ENCODE measurements at places on chromosomes 4 and X. TPM values are rescaled to one million over a fixed set of nuclear protein-coding genes. Genes with fewer than 3 reads are reported as not detected.
A peak's percentile ranks its signal among the peaks of the same experiment; 100 is the strongest.

Gene FRYL
- total RNA-seq: 141 TPM

Gene TRIM61
- total RNA-seq: 0.81 TPM

Gene HEPH
- total RNA-seq: 67.8 TPM

Gene TREX2
- 1.4 TPM for total RNA-seq

Gene SPIN2B
- total RNA-seq: 12.2 TPM

Gene GYPE
- 3.9 TPM for total RNA-seq

Gene ARHGEF38
- not detected for total RNA-seq

Gene AP1S2
- 49.1 TPM for total RNA-seq

Gene CCDC158
- 1.6 TPM for total RNA-seq

Gene SUPT20HL2
- total RNA-seq: not detected

Gene DLG3
- total RNA-seq: 22.4 TPM

GRCh38 chrX:45888518-45888917 lies 656.7 kb downstream of the ZNF674 start:
- H3K27ac ChIP-seq: no peak overlapping the region
- no peaks in the 10 kb centered on the region for H3K4me1 ChIP-seq
- no peak overlapping the region for H3K4me3 ChIP-seq
- H3K27me3 ChIP-seq: no peaks in the 10 kb centered on the region
- DNase-seq: no peak

- no peak overlapping the region for H3K4me3 ChIP-seq
- no peak for DNase-seq
- H3K27ac ChIP-seq: no peak overlapping the region
- H3K36me3 ChIP-seq: no peaks in the 10 kb centered on the region
- H3K4me1 ChIP-seq: no peaks in the 10 kb centered on the region
- H3K27me3 ChIP-seq: no peaks in the 10 kb centered on the region
Observed at GRCh38 chr4:182093431-182093831, 149.8 kb upstream of the TENM3 start.

GRCh38 chrX:650811-651210 lies 20.2 kb downstream of the SHOX start:
- no peak for DNase-seq
- no peak overlapping the region for H3K4me3 ChIP-seq
- no peak overlapping the region for H3K27ac ChIP-seq
- H3K27me3 ChIP-seq: no peaks in the 10 kb centered on the region

DNA sequence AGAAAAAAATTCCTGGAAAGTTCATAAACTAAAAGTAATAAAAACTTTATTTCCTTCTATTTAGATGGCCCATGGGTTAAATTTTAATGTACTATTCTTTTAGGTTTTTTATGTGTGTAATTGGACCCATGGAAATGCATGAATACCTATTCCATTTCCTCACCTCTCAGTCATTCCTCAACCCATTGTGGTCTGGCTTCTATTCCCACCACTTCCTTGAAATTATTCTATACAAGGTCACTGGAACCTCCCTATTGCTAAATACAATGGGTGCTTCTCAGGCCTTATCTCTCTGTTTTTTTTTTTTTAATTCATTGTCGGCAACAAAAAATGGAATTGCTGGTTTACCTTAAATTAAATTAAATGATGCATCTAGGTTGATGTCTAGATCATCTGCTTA lies 17.2 kb downstream of the SLC39A8 start:
- H3K36me3 ChIP-seq: no peaks in the 10 kb centered on the region
- no peak overlapping the region for H3K4me3 ChIP-seq
- no peak for DNase-seq

GRCh38 chrX:7542587-7543380 lies 300.2 kb upstream of the VCX start:
- DNase-seq: no peak
- no peaks in the 10 kb centered on the region for H3K27me3 ChIP-seq
- H3K27ac ChIP-seq: no peak overlapping the region
- no peak overlapping the region for H3K4me3 ChIP-seq

GRCh38 chr4:141142423-141142822 lies 9.2 kb upstream of the RNF150 start:
- no peak overlapping the region for H3K27ac ChIP-seq
- H3K4me3 ChIP-seq: no peak overlapping the region
- no peaks in the 10 kb centered on the region for H3K36me3 ChIP-seq
- DNase-seq: no peak

DNA sequence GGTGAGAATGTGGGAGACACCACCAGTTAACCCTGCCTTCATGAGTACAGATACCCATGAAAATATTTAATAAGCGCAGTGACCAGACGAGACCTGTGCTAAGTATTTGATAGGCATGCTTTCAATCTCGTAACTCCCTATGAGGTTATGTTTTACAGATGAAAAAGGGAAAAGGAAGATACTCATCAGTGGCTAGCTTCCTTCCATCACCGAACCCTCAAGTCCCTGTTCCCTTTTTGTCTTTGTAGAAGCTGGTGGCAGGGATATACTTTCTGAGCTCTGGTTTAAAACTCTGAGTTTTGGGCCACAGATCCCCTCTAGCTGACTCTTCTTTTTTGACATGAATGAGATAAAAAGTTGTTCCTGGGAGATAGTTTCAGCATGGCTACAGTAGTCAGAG lies 26.3 kb downstream of the AFF1 start:
- H3K36me3 ChIP-seq: no peaks in the 10 kb centered on the region
- H3K4me1 ChIP-seq: peaks cover 9% of the 10 kb centered on the region
- H3K27me3 ChIP-seq: no peaks in the 10 kb centered on the region
- H3K27ac ChIP-seq: peak overlapping the region; percentile 51

DNA sequence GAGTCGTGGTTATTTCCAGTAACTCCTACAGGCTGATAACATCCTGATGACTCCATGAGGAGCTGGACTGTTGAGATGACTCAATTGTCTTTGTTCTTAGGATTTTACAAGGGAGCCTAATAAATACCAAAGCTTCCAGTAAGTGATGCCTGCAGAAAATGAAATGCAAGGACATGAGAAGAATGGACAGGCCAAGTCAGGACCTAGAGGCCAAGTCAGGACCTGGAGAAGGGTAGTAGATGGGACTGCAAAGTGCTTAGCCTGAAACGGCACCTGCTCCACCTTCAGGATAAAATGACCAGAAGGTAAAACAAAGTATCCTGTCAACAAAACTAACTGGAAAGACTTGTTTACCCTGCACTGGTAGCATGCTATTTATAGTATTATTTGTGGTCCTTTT lies 6.4 kb upstream of the SLC10A6 start:
- no peak overlapping the region for H3K27ac ChIP-seq
- no peak for DNase-seq
- no peaks in the 10 kb centered on the region for H3K4me1 ChIP-seq
- no peaks in the 10 kb centered on the region for H3K36me3 ChIP-seq
- H3K4me3 ChIP-seq: no peak overlapping the region
- H3K27me3 ChIP-seq: no peaks in the 10 kb centered on the region

DNA sequence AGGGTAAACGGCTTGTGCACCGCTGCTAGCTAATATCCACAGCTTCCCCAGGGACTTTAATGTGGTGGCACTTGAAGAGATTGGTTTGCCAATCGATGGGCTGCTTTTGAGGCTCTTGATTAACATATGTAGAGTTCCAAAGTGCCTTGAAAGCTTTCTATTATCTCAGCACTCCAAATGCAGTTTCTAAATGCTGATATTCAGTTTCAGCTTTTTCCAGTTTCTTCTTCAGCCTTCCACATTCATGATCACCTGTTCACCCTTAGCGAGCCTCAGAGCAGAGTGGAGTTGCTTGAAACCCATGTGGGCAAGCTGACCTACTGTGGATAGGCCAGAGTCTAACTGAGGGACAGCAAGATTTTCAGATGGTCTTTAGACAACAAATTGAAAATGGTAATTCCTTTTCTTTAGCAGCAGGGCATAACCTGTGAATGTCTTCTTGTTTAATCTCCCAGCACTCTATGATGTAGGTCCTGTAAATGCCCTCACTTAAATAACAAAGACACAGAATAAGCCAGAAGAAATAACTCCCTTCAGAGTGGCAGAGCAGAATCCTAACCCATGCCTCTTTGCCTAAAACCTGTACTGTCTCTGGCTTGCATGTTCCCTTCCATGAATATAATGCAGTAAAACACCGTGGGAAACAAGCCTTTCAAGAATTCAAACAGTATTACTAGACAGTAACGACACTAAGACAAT lies 99.8 kb downstream of the TSPAN5 start:
- H3K4me1 ChIP-seq: peaks cover 3% of the 10 kb centered on the region
- DNase-seq: no peak
- no peak overlapping the region for H3K4me3 ChIP-seq
- no peaks in the 10 kb centered on the region for H3K36me3 ChIP-seq
- no peaks in the 10 kb centered on the region for H3K27me3 ChIP-seq

DNA sequence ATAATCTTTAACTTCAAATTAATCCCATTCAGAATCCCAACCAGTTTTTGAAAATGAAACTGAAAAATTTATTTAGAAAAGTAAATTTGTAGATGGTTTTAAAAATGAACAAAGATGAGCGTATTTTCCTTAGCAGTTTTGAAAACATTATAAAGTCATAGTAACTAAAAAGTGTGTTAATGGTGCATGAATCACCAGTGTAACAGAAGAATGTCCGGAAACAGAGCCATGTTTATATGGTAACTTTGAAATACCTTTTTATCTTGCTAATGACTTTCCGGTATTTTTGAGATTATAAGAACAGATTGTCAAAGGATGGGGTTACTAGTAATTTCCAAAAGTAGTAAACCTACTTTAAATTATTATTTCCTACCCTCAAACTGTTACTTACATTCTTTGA lies 145.9 kb downstream of the IRS4 start:
- H3K27ac ChIP-seq: no peak overlapping the region
- H3K27me3 ChIP-seq: no peaks in the 10 kb centered on the region
- H3K4me3 ChIP-seq: no peak overlapping the region
- no peak for DNase-seq

GRCh38 chr4:17561195-17561909 lies 15.6 kb upstream of the LAP3 start:
- no peak overlapping the region for H3K4me3 ChIP-seq
- H3K27ac ChIP-seq: no peak overlapping the region
- DNase-seq: no peak
- no peaks in the 10 kb centered on the region for H3K27me3 ChIP-seq

DNA sequence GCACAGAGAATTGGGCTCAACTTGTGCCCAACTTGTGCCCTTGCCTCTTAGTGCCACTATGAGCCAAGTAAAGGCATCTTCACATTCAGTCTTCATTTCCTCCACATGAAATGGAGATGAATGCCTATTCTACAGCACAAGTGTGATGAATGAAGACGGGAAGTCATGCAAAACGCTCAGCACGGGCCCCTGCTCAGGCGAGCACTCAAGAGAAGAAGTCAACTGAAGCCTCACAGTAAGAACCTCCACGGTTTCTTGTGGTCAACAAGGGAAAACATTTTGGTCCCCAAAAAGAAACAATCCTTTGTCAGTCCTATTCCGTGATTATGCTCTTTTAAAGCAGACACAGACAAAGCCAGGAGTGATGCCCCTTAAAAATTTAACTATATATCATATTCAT lies 87.0 kb downstream of the IRF2 start:
- no peaks in the 10 kb centered on the region for H3K36me3 ChIP-seq
- H3K4me3 ChIP-seq: no peak overlapping the region

GRCh38 chrX:112841114-112841819 lies 636 bp upstream of the AMOT start:
- no peaks in the 10 kb centered on the region for H3K36me3 ChIP-seq
- no peaks in the 10 kb centered on the region for H3K27me3 ChIP-seq
- peak overlapping the region; percentile 74 for H3K4me3 ChIP-seq

DNA sequence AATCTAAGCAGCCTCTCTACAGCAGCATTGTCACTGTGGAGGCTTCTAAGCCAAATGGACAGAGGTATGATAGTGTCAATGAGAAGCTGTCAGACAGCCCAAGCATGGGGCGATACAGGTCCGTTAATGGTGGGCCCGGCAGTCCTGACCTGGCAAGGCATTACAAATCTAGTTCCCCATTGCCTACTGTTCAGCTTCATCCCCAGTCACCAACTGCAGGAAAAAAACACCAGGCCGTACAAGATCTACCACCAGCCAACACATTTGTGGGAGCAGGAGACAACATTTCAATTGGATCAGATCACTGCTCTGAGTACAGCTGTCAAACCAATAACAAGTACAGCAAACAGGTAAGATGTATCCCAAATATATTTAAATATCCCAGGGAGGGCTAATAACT lies 4.1 kb downstream of the PCDH7 start:
- H3K4me3 ChIP-seq: peak overlapping the region; percentile 92
- H3K27ac ChIP-seq: no peak overlapping the region
- peaks cover 2% of the 10 kb centered on the region for H3K4me1 ChIP-seq
- H3K27me3 ChIP-seq: no peaks in the 10 kb centered on the region
- DNase-seq: no peak
- no peaks in the 10 kb centered on the region for H3K36me3 ChIP-seq

GRCh38 chrX:103687696-103688201 lies 1.2 kb upstream of the MORF4L2 start:
- peak overlapping the region; percentile 49 for H3K4me3 ChIP-seq
- H3K36me3 ChIP-seq: peaks cover 2% of the 10 kb centered on the region
- DNase-seq: peak; percentile 80
- peak overlapping the region; percentile 93 for H3K27ac ChIP-seq

- H3K27me3 ChIP-seq: no peaks in the 10 kb centered on the region
- DNase-seq: no peak
- no peaks in the 10 kb centered on the region for H3K4me1 ChIP-seq
- H3K27ac ChIP-seq: no peak overlapping the region
Observed at GRCh38 chrX:14927401-14927800, 54.2 kb downstream of the MOSPD2 start.

DNA sequence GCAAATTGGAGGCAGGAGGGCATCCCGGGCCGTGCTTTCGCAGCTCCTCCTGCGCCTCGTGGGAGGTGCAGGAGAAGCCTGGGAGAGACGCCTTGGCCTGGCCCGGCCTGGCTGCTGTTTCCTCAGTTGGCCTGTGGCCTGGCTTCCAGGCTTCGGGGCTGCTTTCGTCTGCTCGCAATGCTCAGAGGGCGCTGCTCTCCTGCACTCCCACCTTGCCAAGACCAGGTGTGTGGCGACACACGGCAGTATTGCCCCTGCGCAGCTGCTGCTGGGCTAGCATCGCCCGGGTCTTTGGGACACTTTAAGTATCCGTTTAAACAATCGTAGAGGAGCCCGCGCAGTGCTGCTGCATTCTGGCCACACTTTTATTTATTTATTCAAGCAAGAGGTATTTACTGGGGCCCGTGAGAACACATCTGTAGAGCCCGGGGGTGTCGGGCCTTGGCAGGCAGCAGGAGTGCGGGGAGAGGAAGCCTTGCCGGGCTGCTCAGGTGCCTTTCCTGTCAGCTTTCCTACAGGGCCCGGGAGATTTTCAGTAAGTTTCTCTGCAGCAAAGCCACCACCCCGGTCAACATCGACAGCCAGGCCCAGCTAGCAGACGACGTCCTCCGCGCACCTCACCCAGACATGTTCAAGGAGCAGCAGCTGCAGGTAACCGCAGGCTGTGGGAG lies 26.2 kb upstream of the HGFAC start:
- no peak overlapping the region for H3K27ac ChIP-seq
- no peaks in the 10 kb centered on the region for H3K4me1 ChIP-seq
- no peak overlapping the region for H3K4me3 ChIP-seq
- no peaks in the 10 kb centered on the region for H3K27me3 ChIP-seq
- no peaks in the 10 kb centered on the region for H3K36me3 ChIP-seq

- H3K4me3 ChIP-seq: no peak overlapping the region
- H3K27ac ChIP-seq: no peak overlapping the region
- DNase-seq: no peak
- no peaks in the 10 kb centered on the region for H3K4me1 ChIP-seq
Observed at GRCh38 chr4:76532805-76533204, 97.8 kb downstream of the SHROOM3 start.

GRCh38 chrX:93422693-93423092 lies 250.7 kb downstream of the NAP1L3 start:
- no peak for DNase-seq
- no peak overlapping the region for H3K27ac ChIP-seq
- H3K27me3 ChIP-seq: no peaks in the 10 kb centered on the region
- peaks cover 6% of the 10 kb centered on the region for H3K4me1 ChIP-seq
- no peak overlapping the region for H3K4me3 ChIP-seq
- no peaks in the 10 kb centered on the region for H3K36me3 ChIP-seq

GRCh38 chr4:17889692-17890091 lies 78.9 kb downstream of the NCAPG start:
- no peak overlapping the region for H3K27ac ChIP-seq
- no peak for DNase-seq
- no peak overlapping the region for H3K4me3 ChIP-seq
- H3K27me3 ChIP-seq: no peaks in the 10 kb centered on the region

All from aorta (tissue), 5 donors.